ENCODE measurements at places on chromosomes 5 and 9. TPM values are rescaled to one million over a fixed set of nuclear protein-coding genes. Genes with fewer than 3 reads are reported as not detected.
A peak's percentile ranks its signal among the peaks of the same experiment; 100 is the strongest.

GRCh38 chr5:139658928-139659667 is 10.9 kb downstream of the CXXC5 start:
- no peak for DNase-seq

- no peak for DNase-seq
Measured at GRCh38 chr9:13675638-13676000, 396.1 kb upstream of the MPDZ start.

GRCh38 chr9:29348999-29349398 is 1775.7 kb upstream of the C9orf72 start:
- no peak for DNase-seq

DNA sequence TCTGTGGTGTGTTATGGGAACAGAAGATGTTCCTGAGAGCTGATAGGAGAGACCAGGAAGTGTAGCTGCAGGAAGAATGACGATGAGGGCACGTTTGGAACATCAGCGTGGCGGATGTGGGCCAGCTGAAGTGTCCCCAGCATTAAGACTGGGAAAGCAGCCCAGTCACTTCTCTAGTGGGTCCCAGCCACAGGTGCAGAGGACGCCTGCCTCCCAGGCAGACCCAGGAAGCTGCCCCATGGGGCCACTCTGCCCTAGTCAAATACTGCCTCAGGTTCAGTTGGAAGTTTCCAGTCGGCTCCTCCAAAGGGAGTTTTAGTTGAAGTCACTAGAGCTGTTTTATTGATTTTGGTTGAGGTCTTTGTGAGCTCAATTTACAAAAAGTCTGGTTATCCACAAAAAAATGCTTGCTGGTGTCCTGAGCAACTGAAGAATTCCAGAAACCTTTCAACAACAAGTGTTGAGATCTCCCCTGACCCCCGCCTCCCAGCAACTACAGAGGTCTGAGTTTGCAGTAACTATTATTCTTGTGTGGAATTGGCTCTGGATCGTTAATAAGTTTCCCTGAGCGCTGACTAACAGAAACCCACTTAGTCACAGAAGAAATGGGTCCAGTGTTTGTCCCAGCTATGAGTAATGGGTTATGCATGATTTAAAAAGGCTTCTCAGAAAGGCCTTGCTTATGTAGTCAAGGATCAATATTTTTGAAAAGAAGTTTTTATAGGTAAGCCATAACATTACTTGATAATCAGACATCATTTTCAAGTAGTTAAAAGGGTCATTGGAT is 294.1 kb downstream of the FANCC start:
- DNase-seq: no peak

GRCh38 chr5:88761269-88761850 is 121.6 kb downstream of the MEF2C start:
- DNase-seq: no peak

DNA sequence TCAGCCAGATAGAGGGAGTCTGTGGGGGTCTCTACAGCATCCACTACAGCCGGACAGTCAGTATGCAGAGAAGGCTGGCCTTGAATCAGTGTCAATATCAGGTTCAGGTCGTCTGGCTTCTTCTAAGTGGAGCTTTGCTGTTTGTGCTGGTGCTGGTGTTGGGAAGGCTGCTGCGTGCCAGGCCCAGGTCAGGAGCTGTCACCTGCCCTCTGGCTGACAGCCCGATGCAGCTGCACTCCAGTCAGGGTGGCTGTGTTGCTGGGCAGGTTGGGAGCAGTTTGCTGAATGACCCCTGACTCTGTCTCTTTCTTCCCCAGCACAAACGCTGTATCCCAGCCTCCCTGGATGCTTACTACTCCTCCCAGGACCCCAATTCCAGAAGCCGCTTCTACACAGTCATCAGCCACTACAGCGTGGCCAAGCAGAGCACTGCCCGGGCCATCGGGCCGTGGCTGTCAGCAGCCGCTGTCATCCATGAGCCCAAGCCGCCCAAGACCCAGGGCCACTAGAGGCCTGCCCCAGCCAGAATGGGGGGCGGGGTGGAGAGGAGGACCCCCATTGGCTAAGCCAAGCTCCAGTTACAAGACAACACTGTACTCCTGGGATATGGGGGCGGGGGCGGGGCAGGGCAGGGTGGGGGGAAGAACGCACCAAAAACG is 61.6 kb downstream of the NSG2 start:
- DNase-seq: no peak

- no peak for DNase-seq
Measured at GRCh38 chr9:109789971-109790370, 10.0 kb downstream of the PALM2AKAP2 start.

DNA sequence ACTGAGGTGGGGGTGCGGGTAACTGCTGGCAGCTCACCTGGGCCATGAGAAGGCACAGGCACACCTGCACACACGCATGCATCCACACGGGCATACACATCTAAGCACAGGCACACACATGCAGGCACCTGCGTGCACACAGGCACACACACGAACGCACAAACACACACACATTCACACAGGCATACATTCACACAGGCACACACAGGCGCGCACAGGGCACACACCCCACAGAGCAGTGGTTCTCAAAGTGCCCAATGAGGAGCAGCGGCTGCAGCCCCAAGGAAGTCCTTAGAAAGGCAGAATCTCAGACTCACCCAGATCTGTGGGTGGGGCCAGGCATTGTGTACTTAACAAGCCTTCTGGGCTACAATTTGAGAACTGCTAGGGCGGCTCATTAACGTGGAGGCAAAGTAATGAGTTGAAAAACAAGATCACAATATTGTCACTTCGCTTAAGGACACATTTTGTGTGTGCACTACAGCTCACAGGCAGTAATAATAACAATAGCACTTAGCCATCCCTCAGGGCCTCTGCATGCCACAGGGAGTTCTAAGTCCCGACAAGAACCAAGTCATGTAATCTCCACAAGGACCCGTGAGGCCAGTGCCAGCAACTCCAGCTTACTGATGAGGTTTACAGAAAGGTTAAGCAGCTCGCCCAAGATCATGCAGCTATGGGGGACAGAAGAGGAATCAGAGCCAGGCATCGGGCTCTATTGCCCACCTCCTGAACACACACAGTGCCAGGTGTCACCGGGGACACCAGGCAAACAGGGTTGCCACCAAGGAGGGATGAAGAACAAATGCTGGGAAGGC is 91.6 kb downstream of the ROR2 start:
- DNase-seq: no peak

DNA sequence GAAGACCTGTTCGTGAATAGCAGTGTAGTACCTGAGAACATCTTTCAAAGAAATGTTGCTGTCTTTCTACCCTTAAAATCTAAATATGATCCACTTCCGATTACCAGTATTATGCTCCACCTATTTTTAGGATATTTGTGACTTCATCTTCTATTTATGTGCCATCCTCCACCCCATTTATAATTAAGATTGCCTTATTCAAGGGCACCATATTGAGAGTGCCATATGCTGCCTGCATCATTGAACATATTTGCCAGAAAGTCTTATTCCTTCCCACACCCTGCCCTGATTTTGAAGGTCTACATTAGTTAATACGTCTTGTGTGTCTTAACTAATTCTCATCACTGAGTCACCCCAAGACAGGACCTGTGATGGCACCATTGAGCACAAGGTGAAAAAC is 1076.7 kb downstream of the CDH12 start:
- no peak for DNase-seq

The LHX3 gene
- not detected for polyA plus RNA-seq

DNA sequence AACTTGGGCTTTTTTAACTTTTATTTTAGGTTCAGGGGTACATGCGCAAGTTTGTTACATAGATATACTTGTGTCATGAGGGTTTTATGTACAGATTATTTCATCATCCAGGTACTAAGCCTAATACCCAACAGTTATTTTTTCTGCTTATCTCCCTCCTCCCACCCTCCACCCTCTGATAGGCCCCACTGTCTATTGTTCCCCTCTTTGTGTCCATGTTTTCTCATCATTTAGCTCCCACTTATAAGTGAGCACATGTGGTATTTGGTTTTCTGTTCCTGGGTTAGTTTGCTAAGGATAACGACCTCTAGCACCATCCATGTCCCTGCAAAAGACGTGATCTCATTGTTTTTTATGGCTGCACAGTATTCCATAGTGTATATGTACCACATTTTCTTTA is 172.1 kb downstream of the SNCAIP start:
- DNase-seq: no peak

- no peak for DNase-seq
Measured at GRCh38 chr9:68897577-68898145, 116.3 kb downstream of the PRKACG start.

GRCh38 chr5:45532826-45533624 is 163.2 kb downstream of the HCN1 start:
- DNase-seq: no peak

The ABCA2 gene
- polyA plus RNA-seq: 18.4 TPM

The PLAC8L1 gene
- polyA plus RNA-seq: 1.3 TPM

- DNase-seq: no peak
Measured at GRCh38 chr9:71001780-71002386, 119.5 kb downstream of the TRPM3 start.

DNA sequence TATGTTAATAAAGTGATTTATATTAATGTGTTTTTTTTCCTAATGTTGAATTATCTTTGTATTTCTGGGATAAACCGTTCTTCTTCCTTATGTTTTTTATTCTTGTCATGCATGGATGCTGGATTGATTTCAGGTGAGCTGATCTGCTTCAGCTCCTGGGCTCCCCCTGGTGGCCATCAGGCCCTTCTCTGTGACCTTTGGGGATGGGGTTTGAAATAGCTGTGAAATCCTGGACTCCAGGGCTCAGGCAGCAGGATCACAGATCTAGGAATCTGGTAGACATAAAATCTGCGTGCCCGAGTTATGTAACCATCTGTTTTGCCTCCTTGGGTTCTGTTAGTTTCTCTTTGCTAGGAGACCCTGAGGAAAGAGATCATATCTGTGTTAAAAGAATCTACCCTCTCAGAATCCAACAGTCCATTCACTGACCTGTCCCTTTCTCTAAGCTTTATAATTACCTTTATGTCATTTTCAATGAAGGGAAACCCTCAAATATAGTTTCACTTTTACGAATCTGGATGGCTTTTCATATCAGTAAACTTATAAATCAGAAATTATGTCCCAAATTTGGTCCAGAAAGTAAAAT is 12.2 kb upstream of the OR13J1 start:
- DNase-seq: peak; percentile 87

- DNase-seq: no peak
Measured at GRCh38 chr9:78406146-78406545, 109.2 kb downstream of the PSAT1 start.

The PALM2AKAP2 gene
- 30.4 TPM for polyA plus RNA-seq

The PAPPA gene
- polyA plus RNA-seq: 0.67 TPM

DNA sequence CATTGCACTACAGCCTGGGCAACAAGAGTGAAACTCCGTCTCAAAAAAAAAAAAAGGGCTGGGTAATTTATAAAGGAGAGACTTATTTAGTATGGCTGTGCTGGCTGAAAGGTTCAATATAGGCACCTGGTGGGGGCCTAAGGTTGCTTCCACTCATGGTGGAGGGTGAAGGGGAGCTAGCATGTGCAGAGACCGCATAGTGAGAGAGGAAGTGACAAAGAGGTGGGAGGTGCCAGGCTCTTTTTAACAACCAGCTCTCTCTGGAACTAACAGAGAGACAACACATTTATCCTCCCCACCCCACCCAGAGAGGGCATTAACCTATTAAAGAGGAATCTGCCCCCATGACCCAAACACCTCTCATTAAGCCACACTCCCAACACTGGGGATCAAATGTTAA is 28.9 kb upstream of the SERINC5 start:
- no peak for DNase-seq

GRCh38 chr9:70042461-70043215 is 1.0 kb upstream of the MAMDC2 start:
- DNase-seq: no peak

The FIBCD1 gene
- not detected for polyA plus RNA-seq

- DNase-seq: no peak
Measured at GRCh38 chr5:119631660-119632059, 2.3 kb downstream of the FAM170A start.

DNA sequence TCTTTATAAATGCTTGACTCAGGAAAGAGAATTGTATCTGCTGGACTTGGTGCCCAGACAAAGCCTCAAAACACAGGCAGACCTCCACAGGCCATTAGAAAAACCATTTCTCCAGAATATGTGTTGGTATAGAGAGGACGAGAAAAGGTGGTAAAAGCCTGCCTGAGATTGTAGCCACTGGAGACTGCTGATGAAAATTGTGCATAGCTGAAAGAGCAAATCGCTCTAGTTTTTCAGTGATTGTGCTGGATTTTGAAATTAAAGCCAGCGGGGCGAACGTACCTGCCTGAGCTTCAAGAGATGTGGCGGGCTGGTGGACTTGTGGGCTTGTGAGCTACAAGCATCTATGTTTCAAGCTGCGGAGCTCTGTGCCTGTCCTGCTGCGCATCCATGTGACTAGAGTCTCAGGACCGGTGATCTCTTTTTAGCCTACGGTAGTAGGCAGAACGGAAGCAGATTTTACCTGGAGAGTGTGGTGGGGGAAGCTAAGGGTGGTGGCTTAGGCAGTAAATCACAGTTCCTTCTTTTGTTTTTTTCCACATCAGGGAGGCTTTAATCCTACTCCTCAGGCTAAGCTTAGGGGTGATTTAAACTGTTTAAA is 193.6 kb downstream of the SREK1 start:
- DNase-seq: no peak

The PKD2L2 gene
- polyA plus RNA-seq: 0.74 TPM

The ZSWIM6 gene
- 8.8 TPM for polyA plus RNA-seq

DNA sequence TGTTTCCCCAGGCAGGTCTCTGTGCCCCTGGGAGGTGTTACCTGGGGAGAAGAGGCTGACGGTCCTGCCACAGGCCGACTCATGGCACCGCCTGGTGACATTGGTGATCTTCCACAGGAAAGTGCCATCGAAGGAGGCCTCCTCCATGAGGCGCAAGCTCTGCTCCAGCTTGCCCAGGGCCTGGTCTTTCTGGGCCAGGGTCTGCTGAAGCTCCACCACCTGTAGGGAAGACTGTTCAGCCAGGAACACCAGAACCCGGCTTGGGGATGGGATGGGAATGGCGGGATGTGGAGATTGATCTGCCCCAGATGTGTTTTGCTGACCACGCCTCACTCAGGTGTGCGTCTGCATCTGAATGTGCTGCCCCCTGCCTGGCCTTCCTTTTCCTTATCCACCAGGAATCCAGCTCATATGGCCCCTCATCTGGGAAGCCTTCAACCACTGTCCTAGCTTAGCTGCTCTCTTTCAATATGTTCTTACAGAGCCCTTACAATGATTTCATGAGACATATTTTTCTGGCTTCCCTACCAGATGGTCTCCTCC is 15.2 kb downstream of the TRAF1 start:
- DNase-seq: no peak

DNA sequence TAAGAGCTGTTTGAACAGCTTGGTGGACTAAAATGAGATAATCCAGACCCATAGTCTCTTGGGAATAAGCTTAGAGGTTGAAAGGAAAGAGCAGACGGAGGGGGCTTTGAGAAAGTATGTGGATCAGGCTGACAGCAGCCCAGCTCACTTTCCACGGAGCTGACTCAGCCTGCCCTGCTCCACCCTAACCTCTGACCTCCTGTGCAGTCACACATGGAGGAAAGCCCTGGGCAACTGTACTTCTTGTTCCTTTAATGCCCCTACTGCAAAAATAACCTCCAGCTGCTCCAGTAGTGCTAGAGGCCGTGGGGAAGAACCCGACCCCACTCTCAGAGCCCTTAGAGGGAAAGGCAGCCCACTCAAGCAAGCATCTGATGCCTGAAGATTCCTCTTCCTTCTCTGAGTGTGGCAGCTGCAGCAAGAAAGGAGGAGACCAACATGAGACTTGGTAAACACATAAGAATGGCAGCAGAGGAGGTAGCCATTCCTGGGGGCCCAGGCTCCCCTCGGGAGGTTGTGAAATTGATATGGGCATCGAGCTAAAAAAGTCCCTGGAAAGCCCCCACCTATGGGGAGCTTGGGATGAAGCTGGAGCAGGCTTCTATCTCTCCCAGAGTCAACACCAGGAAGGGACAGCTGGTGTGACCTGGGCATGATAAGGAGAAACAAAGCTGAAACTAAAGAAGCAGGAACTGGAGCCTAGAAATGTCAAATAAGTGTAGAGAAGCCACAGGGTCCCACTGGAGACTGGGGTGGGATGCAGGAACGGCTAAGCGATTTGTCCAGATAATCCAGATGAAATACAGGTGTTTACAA is 204.3 kb downstream of the PIK3R1 start:
- DNase-seq: no peak
